NCI-H510A (cell line): ENCODE measurements at places on chromosomes 7 and 10.

DNA sequence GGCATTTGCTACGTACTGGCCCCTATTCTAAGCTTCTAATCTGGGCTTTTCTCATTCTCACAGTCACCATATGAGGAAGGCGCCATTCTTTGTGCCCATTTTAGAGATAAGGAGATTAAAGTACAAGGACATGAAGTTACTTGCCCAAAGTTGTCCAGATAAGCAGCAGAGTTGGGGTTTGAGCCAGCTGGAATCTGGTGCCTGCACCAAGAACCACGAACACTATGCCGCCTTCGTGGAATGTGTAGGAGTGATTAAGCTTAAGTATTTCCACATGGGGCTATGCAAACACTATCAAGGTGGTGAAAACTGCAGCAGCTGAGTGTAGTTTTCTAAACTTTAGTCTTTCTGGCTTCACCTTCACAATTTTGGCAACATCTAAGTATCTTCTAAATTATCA is 342.7 kb upstream of the ETV1 start:
- DNase-seq = no peak

GRCh38 chr7:32108651-32109050 is 38.4 kb upstream of the PDE1C start:
- no peak for DNase-seq

GRCh38 chr7:88866265-88866863 is 70.8 kb upstream of the TEX47 start:
- no peak for DNase-seq

GRCh38 chr10:29701306-29701705 is 66.5 kb upstream of the SVIL start:
- DNase-seq = no peak

DNA sequence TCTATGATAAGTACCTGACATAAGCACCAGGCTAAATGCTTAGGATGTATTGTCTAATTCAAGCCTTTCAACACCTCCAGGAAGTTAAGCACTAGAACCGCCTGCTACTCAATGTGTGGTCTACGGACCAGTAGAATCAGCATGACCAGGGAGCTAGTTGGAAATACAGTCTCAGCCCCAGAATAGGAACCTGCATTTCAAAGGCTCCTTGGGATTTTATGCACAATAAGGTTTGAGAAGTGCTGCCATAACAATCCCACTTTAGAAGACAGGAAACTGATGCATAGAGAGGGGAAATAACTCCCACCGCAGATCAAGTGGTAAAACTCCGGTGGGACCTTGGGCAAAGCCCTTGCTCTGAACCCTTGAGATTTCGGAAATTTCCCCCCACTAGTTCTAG is 8.8 kb upstream of the DUSP5 start:
- DNase-seq = no peak

DNA sequence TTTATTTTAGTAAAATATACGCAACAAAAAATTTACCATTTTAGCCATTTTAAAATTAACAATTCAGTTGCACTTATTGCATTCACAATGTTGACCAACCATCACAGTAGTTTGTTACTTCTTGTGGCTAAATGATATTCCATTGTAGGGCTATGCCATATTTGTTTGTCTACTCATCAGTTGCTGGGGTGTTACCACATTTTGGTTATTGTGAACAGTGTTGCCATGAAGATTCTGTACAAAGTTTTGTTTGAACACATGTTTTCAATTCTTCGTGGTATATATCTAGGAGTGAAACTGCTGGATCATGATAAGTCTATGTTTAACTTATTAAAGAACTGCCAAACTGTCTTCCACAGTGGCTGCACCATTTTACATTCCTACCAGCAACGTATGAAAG is 46.3 kb upstream of the ZNF365 start:
- no peak for DNase-seq

DNA sequence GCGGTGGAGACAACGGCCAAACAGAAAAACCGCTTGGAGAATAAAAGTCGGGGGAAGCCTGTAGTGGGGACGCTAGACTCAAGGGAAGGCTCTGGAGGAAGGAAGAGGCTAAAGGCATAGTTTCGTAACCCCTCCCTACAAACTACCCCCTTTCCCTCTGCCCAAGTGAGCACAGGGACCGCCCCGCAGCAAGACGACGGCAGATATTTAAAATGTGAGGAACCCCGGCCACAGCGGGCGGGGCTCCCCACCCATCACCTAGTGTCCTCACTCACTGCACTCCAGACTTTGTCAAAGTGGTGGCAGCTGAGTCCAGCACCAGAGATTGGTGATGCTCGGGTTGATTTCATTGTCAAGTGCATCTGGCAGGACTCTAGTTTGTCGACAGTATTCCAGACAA is 69.1 kb downstream of the PRKAG2 start:
- DNase-seq = no peak

DNA sequence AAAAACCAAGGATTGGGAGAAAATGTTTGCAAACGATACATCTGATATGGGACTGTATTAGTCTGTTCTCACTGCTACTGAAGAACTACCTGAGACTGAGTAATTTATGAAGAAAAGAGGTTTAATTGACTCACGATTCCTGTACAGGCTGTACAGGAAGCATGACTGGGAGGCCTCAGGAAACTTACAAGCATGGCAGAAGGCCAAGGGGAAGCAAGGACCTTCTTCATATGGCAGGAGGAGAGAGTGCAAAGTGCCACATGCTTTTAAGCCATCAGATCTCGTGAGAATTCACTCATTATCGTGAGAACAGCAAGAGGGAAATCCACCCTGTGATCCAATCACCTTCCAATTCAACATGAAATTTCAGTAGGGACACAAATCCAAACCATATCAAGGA is 11.0 kb downstream of the ZNF713 start:
- DNase-seq = no peak

- no peak for DNase-seq
Observed at GRCh38 chr7:106729720-106730385, 68.9 kb upstream of the CCDC71L start.

GRCh38 chr7:24668927-24669635 is 88.2 kb downstream of the GSDME start:
- no peak for DNase-seq

- DNase-seq = peak; percentile 78
Observed at GRCh38 chr10:98423691-98424120, 8.7 kb upstream of the PYROXD2 start.

DNA sequence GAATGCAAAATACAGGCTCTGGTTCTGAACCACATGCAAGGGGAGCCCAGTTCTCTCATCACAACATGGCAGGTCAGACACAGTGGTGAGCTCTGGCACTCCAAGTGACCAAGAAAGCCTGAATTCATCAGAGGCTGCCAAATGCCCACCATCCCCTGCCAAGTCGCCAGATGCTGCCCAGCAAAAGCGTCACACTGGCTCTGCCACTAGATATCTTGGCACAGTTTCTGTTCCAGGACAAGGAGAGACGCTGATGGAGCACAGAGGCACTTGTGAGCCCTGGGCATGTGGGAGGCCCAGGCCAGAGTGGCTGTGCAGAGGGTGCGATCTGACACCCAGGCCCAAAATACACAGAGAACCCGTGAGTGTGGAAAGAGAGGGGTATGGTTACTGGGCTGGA is 57.8 kb downstream of the GAD2 start:
- no peak for DNase-seq

- no peak for DNase-seq
Observed at GRCh38 chr10:45548068-45548467, 124.5 kb downstream of the ZFAND4 start.

DNA sequence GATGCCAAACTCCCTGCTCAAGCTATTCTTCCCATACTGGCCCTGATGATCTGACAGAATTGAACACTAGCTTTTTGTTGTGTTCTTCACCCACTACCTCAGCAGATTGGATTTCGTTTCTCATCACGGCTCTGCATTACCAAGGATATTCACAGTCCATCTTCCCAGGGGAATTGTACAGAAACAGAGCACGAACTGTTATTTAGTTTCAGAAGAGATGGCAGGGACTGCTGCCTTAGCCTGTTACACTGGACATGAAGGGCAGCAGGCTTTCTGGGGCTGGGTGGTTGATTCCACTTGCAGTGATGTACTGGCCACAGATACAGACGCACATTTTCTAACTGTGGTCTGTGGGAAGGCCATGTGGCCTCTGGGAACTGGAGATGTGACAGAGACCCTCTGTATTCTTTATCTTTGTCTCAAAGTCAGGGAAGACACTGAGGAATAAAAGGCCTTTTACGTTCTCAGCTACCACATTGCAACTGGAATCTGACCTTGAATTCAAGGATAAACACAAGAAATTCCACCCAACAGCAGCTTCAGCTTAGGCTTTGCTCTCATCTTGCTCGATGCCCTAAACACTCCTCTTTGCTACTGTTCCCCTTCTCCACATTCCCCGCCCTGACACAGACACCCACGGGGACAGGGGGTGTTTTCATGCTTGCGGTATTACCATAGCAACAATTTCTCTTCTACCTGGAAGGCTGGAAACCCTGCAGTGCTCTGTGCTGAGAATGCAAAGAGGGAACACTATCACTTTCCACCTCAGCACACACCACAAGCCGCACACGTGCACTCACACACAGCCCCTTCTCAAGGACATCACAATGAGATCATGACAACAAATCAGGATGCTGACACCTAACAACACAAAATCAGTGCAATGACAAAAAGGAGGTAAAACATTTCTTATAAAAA is 81.7 kb downstream of the RNF216 start:
- no peak for DNase-seq

GRCh38 chr10:21627331-21627730 is 93.3 kb downstream of the MLLT10 start:
- no peak for DNase-seq

GRCh38 chr7:134741907-134742635 is 37.4 kb upstream of the CALD1 start:
- DNase-seq = no peak

DNA sequence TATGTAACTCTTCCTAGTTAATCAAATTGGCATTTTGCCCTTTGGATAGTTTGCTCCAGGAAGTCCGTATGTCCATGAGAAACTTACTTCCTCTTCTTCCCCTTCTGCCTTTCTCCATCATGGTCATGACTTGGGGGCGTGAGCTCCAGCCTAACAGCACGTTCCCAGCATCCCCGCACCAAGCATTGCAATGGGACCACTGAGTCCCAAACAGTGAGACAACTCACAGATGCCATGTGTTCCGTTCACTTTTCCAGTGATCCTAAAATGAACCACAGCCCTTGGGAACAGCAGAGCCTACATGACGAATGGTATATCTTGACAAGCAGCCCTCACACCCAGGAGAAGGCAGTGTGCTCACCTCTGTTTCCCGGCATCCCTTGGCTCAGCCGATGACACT is 10.7 kb downstream of the BTBD16 start:
- no peak for DNase-seq

GRCh38 chr10:62244088-62244487 is 24.6 kb downstream of the RTKN2 start:
- no peak for DNase-seq

GRCh38 chr10:119395280-119396007 is 147.1 kb downstream of the RGS10 start:
- DNase-seq = no peak

GRCh38 chr10:62814756-62815380 is 1.3 kb downstream of the EGR2 start:
- no peak for DNase-seq

GRCh38 chr10:13263591-13263990 is 29.4 kb upstream of the UCMA start:
- DNase-seq = no peak

DNA sequence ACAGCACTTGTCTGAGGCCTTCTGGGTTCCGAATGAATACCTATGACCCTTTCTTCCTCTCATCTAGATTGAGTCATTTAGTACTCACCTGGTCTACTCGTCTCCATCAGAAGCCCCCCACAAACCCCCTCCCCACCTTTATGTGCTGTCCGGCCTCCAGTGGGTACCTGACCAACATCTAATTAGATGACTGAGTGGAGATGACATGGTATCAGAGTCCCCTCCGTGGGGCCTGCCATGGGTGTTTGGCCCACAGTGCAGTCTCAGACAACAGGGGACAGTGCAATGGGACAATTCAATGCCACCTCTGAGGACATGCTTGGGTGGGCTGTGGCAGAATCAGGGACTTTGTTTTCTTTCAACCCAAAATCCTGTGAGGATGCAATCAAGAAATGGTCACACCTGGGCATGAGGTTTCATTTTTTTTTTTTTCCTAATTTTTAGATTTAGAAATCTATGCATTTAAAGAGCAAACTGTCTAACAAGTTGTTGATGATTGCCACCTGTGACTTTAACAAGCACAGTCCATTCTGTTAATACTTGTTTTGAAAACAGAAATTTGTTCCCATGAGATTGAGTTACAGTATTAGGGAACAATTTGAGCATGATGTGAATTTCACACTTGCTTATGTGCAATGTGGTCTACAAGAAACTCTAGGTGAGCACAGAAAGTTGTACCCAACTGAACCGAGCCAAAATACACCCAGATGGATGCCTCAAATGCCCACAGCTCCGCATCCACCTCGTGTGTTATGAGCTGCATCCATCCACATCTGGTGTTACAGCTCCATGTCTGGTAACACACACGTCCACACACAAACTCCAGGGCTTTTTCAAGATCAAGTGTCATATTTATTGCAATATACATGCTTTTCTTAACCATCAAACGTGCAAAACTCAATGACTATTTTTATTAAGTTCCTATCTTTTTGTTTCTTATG is 27.5 kb downstream of the GPRIN2 start:
- no peak for DNase-seq

DNA sequence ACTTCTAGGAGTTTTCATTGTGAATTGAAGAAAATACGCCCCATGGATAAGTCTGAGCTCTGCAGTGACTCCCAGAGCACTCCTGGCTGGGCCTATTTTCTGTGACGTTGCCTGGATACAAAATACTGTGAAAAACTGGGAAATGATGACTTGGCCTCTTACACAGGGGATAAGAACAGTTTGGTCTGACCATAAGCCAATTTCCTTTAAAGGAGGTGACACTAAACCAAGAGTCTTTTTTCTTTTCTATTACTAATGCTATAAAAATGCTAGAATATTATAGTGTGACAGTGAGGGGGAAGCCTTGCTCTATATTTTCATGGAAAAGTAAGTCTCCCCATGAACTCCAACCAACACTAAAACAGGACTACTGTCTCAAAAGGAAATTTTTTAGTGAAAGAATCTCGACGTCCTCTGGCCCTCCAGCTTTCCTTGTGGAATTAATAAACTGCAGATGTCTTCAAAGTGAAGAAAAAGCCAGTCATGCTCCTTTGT is 45.5 kb downstream of the MYOF start:
- DNase-seq = no peak

DNA sequence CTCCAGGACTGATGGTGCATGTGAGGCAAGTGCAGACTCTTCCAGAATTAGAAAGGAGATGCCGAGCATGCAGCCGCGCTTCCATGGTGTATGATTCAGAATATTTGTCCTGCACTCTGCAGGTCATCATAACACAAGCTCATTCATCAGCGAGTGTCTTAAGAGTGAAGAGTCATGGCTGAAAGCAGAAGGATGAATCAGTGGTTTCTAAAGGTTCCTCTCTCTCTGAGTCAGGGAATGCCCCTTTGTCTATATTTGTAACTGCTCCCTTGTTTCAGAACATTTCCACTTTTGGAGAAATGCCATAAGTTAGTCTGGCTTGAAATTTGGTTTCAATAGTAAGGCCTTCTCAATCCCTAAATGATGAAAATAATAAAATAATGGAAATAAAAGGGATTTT is 52.3 kb downstream of the HECW1 start:
- DNase-seq = no peak
